ENCODE measurements at places on chromosomes 2 and 18.

- peak; percentile 20 for DNase-seq
Measured at GRCh38 chr2:47307066-47307465, 95.9 kb upstream of the MSH2 start.

DNA sequence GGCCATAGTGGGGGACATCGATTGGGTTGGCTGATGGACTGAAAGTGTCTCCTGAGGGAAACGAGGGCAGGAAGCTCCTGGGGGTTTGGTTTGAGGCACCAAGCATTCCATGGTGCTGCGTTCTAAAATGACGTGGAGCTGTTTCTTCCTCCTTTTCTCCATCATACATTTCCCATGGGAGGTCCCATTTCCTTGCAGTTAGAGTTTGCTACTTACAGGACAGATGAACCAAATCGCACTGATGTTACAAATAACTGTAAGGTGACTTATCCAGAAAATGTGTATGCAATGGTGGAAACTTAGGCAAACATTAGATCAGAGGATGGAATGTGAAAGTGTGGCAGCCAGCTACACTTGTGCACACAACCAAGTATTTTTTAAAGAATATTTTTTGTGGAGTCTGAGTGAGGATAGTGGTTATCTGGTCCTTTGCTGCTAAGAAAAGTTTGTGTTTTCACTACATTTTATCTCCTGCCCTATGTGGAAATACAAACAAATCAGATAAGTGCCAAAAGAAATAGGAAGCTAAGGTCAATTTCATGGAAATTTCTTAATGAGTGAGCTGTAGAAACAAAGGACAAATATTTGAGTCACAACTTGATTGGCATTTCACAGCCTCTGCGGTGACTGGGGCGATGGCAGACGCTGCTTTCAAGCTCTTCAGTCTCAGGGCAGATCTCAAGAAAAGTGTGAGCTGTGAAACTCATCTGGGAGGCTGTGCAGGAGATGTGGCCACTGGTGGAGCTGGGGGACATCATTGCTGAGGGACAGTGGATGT lies 256.2 kb downstream of the TSN start:
- no peak for DNase-seq

GRCh38 chr18:42028247-42028832 lies 73.3 kb downstream of the PIK3C3 start:
- DNase-seq: no peak

- no peak for DNase-seq
Measured at GRCh38 chr2:169300636-169301530, 61.5 kb downstream of the LRP2 start.

DNA sequence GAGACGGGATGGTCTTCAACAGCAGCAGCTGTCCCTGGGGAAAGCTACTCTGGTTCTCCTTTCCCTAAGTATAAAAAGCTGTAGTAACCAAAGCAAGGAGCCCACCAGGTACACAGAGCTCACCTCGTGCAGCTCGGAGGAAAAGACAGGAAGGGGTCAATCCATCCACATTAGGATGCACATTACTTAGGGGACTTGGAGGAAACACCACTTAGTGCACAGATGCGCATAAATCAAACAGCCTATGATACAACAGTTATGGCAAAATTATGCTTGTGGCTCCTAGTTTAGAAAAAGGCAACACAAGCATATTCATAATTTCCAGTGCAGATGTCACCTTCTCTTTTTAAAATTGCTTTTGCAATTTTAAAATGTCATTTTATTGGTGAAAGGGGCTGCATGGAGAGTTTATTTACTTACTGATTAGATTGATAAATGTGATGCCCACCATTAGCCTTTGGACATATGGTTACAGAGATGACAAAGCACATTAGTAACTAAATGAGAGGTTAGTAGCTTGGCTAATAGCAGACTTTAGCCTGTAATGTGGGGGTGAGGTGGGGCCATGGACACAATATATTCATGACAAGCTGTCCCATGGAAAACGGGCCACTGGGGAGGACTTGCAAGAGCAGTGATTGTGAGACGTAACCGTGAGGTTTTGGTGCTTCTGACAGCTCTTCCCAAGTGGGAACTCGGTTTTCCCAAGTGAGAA lies 199.8 kb downstream of the MYT1L start:
- DNase-seq: no peak

DNA sequence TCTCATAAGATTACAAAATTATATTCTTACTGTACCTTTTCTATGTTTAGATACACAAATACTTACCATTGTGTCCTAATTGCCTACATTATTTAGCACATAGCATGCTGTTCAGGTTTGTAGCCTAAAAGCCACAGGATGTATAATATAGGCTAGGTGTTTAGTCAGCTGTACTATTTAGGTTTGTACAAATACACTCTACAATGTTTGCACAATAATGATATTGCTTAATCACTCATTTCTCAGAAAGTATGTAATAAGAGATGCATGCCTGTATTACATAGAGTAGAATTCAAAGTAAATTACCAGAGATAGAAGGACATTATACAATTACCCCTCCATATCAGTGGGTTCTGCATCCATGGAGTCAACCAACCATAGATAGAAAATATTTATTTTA lies 201.1 kb upstream of the COL3A1 start:
- DNase-seq: peak; percentile 19

DNA sequence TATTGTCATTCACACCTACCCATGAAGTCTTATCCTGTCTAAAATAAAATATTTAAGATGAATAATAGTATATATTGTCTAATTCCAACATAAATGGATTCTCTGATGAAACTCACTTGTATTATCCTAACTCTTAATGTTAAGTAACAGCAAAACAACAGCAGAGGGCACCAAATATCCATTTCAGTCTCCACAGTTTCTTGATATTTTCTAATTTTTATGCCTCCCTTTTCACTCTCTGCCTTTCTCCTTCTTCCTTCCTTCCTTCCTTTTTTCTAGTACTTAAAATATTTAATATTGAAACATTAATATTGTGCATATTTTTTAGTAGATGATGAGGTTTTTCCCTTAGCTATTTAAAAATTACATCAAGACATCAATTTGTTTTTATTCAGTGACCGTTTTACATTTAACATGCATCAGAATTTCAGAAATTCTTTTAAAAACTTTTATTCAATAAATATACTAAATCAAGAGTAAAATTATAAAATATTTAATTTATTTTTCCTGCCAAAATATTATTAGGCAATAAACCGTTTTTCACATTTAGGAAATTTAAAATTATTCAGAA lies 97.6 kb downstream of the WDR7 start:
- DNase-seq: no peak

GRCh38 chr2:171057575-171057974 lies 103.1 kb downstream of the TLK1 start:
- DNase-seq: no peak

DNA sequence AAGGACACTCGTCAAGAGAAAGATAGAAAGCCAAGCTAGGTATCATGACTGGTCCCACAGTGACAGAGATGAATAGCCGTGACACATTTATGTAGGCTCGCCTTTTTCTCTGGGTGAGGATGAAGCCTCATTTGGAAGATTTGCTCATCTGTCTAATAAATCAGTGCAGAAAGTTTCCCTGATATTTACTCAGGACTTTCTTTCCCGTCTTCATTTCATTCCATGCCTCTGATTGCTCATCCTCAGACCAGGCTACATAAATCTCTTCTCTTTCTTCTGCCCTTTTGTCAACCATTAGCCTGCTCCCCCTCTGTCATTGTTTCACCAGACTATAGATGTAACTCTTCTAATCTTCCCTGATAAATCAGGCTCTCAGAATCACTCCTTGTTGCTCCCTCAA lies 361.8 kb upstream of the MEIS1 start:
- no peak for DNase-seq

DNA sequence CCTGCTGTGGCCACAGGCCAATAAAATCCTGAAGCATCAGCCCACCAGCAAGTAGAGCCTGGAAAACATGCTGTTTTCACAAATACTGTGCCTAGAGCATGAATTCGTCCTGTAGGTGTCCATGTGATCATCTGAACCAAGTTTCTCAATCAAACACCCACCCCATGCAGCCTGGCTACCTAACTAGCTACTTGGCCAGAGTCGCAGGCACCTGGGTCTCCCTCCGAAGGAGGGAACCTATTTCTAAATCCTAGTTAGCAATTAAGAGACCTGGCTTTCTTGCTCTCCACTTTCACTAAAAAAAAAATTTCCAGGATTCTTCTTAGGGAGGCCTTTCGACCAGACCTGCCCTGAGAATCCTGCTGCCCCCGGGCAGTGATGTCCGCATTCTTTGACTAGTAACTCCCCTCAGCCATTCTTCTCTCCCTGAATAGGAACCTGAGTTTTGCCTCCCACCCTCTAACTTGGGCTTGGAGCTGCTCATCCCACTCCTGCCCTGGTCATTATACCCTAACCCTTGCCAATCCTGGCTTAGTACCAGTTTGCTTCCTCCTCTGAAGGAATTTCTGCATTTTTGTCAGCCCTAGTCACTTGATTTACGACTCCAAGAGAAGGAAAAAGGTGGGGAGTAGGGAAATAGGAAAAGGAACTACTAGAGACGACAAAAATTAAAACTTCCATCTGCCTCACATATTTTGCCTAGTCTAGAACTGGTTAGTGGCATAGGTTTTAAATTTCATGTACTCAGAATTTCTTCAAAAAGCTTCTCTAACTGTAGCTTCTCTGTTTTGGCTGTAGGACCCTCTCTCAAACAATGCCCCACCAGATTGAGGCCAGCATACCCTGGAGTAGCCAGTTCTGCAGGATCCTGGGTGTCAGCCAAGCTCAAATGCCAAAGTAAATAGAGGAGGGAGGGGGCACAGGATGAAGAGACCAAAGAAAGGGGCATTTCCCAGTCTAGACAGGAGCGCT lies 25.4 kb upstream of the TANK start:
- peak; percentile 42 for DNase-seq

DNA sequence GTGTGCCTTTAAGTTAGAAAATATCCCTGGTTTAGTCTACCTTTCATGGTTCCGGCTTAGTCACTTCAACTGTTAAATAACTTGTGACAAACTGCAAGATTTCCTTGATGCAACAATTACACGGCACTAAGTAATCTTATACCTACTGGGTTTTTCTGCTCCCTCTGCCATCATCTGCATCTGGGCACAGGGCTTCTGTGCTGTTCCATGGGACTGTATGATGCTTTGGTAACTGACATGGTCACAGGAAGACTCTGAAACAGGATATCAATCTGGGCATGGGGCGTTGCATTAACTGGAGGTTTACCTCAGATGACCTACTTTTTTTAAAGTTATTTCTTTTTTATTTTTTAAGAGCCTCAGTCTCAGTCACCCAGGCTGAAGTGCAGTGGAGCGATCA lies 365.4 kb downstream of the SS18 start:
- DNase-seq: no peak

GRCh38 chr2:163467251-163467630 lies 268.6 kb downstream of the FIGN start:
- no peak for DNase-seq

DNA sequence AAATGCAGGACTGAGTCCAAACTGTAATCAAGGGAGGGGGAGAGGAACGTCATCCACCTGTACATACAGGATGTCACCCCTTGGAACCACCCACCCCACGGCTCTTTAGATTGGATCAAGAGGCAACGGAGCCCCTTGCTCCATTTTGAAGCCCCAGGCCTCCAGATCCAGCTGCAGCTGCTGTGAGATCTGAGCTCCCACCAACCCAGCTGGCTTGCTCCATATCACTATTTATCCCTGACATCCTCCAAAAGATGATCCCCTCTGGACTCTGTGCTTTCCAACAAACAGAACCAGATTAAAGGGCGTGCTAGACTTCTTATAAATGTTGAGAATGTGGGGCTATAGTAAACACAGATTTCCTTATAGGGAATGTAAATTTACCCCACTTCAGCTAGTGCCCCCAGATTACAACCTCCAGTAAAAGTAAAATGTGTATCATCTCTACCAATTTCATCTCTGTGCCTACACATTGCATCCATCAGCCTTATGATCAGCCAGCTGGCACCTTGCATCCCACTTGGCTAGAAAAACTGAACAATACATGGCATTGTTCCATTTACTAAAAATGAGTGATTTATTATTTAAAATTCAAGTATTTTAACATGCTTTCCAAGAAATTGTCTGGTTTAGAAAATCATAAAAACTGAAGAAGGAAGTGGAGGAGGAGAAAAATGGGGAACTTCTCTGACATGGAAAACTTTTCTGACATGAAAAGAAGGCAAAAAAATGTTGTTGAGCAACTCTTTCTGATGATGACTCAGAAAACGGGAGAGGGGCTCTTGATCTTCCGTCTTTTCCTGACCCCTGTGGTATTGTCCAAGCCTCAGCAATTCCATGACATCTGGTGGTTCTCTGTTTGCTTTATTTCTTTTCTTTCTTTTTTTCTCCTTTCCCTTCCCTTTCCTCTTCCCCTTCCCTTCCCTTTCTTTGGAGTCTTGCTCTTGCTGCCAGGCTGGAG lies 262.6 kb upstream of the THUMPD2 start:
- no peak for DNase-seq

DNA sequence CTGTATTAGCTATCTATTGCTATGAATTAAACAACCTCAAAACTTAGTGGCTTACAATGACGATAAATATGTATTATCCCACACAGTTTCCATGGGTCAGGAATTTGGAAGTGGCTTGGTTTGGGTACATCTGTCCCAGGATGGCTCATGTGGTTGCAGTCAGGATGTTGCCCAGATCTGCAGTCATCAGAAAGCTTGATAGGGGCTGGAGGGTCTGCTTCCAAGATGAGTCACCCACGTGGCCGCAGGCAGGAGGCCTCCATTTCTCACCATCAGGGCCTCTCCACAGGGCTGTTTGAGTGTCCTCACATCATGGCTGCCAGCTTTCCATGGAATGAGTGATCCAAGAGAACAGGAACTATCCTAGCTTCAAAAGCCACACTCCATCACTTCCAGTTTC lies 46.4 kb downstream of the CHRNA1 start:
- DNase-seq: no peak

- no peak for DNase-seq
Measured at GRCh38 chr2:109482361-109482861, 131.4 kb downstream of the SEPTIN10 start.

DNA sequence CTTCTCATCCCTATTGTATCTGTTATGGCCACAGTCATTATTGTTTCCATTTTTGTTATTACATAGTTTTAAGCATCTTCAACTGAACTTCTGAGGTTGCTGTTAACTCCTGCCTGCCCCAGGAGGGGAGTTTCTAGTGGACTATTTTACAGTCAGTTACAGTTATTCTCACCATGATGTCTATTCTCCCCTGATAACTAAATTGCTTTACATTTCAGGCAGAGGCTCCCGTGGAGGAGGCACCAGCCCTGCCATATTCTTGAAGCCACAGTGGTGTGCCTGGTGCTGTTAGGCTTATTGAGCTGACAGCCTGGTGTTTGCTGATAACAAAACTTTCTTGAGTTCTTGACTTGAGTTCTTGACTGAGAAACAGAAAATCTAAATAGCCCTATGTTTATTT lies 256.4 kb downstream of the TFCP2L1 start:
- DNase-seq: no peak

DNA sequence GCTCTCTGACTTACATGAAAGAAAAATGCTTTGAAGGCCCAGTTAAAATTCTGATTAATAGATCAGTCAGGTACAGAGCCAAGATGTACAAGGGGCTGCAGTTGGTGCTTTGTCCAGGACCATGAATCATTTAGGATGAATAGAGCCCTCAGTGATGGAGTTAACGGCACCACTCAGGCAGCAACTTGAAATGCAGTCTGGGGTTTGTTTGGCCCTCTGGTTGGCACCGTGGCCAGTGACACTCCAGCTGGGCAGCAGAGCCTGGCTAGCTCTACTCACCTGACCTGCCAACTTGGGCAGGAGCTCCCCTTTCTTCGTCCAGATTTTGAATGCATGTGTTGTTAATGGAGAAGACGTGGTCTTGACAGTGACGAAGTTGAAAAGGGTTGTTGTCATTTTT lies 493.0 kb upstream of the ACVR2A start:
- DNase-seq: peak; percentile 28

GRCh38 chr2:8367833-8368232 lies 314.0 kb upstream of the ID2 start:
- DNase-seq: no peak
